Progenitor cell of endocrine pancreas (in vitro differentiated cells): ENCODE measurements at places on chromosomes 11 and 22.

DNA sequence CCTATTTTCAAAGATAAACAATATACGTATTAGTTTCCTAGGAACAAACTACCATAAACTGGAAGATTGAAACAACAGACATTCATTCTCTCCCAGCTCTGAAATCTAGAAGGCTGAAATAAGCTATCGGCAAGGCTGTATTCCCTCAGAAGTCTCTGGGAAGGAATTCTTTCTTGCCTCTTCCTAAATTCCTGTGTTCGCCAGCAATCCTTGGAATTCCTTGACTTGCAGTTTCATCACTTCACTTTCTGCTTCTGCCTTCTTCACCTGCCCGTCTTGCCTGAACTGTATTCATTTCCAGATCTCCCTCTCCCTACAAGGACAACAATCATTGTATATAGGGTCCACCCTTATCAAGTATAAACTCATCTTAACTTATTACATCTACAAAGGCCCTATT lies 17.7 kb upstream of the PRDM10 start:
- DNase-seq: no peak

DNA sequence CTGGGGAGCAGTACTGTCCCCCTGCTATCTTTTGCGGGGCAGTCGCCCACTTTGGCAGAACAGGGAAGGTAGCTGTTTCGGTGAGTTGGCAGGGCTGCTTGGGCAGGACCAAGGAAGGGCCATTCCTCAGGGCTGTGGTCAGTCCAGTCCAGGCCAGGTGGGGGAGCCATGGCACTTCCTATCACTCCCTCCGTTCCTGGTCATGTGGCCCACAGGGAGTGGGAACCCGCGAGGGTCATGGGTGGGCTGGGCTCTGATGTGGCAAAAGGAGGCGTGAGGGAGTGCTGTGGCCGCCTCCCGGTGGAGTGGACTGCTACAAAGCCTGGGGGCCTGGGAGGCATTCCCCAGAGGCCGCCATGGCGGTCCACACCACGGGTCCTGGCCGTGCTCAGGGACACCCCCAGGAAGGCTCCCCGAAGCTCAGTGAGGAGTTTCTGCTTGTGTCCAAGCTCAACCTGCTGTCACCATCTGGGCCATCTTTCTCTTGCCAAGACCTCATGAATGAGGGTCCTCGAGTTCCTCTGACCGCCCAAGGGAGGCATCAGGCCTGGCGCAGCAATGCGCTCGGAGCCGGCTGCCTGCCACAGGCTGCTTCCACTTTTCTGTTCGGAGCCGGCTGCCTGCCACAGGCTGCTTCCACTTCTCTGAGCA lies 11.9 kb downstream of the CHID1 start:
- no peak for DNase-seq

DNA sequence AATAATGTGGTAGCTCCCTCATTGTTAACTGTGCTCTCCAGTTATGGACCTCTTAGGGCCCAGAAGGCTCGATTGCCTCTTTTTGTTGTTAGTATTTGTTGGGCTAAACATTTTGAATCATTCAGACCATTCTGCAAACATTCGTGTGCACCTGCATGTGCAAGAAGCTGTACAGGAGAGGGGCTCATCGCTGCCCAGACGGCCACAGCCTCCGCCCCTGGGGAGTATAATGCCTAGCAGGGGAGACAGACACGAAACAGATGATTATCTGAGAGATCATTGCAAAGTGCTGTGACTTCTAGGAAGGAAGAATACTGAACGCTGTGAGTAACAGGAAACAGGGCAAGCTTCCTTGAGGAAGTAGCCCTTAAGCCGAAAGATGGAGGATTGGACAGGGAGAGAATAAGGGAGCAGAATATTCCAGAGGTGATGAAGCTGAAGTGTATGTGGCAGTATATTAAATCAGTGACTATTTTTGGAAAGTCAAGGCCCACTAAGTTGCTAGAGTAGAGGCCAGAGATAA lies 123.3 kb upstream of the RASSF10 start:
- DNase-seq: no peak

- DNase-seq: no peak
Measured at GRCh38 chr11:111623527-111624030, 21.3 kb downstream of the SIK2 start.

GRCh38 chr11:73965076-73965763 lies 14.4 kb downstream of the DNAJB13 start:
- DNase-seq: no peak

DNA sequence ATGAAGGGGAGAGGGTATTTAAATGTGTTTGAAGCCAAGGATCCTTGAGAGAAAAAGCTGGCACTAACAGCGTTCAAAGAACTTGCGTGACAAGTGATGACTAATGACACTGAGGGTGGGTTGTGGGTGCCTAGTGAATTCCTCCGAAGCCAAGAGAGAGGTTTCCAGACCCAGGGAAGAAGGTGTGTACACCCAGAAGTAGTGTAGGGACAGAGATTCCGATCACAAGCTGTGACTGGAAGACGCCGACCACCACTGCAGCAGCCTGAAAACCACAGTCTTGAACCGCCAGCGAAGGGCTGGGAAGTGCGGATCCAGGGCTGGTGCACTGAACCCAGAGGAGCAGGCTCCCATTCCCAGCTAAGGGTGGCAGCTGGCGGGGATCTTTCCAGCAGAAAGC lies 9.5 kb downstream of the PPARA start:
- no peak for DNase-seq

GRCh38 chr22:50487290-50488005 lies 789 bp downstream of the MIOX start:
- no peak for DNase-seq

- DNase-seq: no peak
Measured at GRCh38 chr22:46072110-46072881, 78.0 kb upstream of the PPARA start.

GRCh38 chr22:30609260-30610185 lies 2.5 kb downstream of the TCN2 start:
- no peak for DNase-seq
